ENCODE measurements at places on chromosomes 3 and 15.
A peak's percentile ranks its signal among the peaks of the same experiment; 100 is the strongest.

- no peak for DNase-seq
Measured at GRCh38 chr3:49484471-49484870, 14.4 kb downstream of the DAG1 start.

DNA sequence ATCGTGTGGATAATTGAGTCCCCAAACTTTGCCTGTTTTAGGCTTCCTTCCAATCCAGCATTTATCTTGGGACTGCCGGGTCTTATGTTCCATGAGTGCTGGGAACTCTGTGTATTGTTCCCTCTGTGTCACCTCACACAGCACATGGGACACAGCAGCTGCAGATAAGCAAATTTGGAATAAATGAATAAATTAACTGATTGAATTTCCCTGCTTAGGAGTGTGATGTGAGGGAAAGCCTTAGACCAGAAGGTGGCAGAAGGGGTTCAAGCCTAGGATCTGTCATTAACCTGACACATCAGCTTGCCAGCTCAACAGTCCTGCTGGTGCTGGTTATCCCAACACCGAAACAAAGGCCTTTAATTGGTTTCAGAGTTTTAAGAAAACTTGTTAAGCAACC lies 114.3 kb downstream of the OXSM start:
- DNase-seq = no peak

GRCh38 chr3:129605922-129606635 lies 397 bp downstream of the PLXND1 start:
- no peak for DNase-seq

DNA sequence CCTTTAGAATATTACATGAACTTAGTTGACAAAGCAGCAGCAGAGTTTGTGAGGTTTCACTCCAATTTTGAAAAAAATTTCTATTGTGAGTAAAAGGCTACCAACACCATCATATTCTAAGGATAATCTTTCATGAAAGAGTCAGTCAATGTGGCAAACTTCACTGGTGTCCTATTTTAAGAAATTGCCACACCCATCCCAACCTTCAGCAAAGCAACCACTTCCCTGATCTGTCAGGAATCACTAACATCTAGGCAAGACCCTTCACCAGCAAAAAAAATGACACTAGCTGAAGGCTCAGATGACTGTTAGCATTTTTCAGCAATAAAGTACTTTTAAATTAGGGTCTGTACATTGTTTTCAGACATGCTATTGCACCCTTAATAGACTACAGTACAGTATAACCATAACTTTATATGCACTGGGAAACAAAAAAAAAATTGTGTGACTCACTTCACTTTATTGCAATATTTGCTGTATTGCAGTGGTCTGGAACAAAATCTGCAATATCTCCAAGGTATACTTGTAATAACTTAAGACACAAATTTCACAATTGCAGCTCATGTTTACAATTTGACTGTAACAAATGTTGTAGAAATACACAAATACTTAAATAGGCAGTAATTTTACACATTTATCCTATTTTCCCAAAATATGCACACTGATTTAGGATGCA lies 38.9 kb upstream of the ALCAM start:
- no peak for DNase-seq

GRCh38 chr15:40344217-40344616 lies 3.5 kb upstream of the CCDC9B start:
- no peak for DNase-seq

GRCh38 chr3:123375014-123375940 lies 73.6 kb downstream of the ADCY5 start:
- DNase-seq = no peak

GRCh38 chr15:38354315-38354929 lies 99.5 kb upstream of the FAM98B start:
- peak; percentile 62 for DNase-seq

DNA sequence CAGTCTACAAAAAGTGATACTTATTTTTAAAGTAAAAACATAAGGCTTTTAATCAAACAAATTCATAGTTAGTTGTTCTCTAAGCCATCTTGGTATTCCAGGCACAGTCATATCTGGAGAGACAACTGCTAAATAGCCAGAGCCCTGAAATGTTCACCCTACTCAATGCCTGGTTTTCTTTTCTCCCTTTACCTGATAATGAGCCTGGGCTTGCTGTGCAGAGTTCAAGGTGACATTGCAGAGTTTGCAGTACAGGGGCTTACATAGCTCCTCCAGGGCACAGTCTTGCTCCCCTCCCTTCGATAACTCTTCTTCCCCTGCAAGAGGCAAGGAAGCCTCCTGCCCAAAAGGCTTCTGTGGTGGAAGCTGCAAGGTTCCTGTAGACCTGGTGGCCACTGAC lies 4.3 kb downstream of the ZMAT3 start:
- DNase-seq = no peak

GRCh38 chr15:31407851-31408250 lies 81.2 kb downstream of the KLF13 start:
- DNase-seq = no peak

- DNase-seq = no peak
Measured at GRCh38 chr3:99523431-99524127, 114.8 kb upstream of the COL8A1 start.

DNA sequence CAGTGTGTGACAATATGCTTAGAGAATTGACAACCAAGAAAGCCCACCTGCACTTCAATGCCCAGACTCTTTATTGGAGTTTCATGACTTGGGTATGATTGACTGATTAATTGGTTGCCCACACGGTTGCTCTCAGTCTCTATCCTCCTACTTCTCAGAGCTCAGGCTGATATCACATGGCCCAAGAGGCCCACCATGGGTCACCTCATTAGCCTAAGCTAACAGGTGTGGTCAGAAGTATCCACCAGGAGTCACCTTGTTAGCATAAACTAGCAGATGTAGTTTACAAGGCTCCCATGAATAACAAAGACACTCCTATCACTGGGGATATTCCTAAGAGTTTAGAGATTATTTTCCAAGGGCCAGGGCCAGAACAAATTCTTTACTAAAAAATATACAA lies 120.2 kb upstream of the MBNL1 start:
- DNase-seq = no peak

GRCh38 chr3:67678665-67679064 lies 24.3 kb upstream of the SUCLG2 start:
- no peak for DNase-seq

GRCh38 chr15:37045859-37046740 lies 54.2 kb downstream of the MEIS2 start:
- no peak for DNase-seq

GRCh38 chr15:51780636-51781035 lies 29.2 kb downstream of the TMOD2 start:
- DNase-seq = no peak

GRCh38 chr15:44295750-44296431 lies 7.4 kb downstream of the GOLM2 start:
- no peak for DNase-seq

DNA sequence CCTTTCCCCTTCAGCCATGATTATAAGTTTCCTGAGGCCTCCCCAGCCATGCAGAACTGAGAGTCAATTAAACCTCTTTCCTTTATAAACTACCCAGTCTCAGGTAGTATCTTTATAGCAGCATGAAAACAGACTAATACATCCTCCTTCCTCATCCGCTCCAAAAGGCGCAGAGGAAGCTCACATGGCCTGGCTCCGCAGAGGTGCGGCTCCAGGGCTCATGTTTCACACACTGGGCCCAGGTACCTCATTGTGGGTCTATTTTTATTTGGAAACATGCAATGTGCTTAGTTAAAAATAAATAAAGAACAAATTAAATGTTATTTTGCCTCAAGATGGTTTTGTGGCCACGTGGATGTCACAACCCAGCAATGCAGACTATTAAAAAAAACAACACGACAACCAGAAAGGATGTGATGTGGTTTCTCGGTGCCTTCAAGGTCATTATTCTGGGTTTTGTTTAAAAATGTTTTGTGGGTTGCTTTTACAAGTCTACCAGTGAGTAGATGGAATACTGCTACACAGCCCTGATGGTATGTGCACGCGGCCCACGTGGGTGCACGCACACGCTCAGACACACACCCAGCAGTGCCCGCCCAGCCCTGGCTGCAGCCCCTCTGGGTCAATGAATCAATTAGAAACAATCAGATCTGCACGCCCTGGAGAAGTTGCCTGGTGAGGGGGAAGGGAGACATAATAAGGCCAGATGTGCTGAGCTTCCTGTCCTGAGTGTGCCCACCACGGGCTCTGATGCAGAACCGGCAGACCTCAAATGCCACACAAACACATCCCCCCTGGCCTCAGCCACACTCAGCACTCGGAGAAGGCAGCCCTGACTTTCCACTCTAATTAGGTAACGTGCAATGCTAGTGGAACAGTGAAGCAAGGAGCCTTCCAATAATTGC lies 140.1 kb downstream of the ADAMTS17 start:
- DNase-seq = peak; percentile 1

GRCh38 chr3:134347551-134347950 lies 26.7 kb downstream of the AMOTL2 start:
- no peak for DNase-seq

GRCh38 chr15:48250640-48251076 lies 44.6 kb downstream of the SLC12A1 start:
- peak; percentile 27 for DNase-seq

- no peak for DNase-seq
Measured at GRCh38 chr15:76837474-76837873, 67.7 kb downstream of the SCAPER start.

DNA sequence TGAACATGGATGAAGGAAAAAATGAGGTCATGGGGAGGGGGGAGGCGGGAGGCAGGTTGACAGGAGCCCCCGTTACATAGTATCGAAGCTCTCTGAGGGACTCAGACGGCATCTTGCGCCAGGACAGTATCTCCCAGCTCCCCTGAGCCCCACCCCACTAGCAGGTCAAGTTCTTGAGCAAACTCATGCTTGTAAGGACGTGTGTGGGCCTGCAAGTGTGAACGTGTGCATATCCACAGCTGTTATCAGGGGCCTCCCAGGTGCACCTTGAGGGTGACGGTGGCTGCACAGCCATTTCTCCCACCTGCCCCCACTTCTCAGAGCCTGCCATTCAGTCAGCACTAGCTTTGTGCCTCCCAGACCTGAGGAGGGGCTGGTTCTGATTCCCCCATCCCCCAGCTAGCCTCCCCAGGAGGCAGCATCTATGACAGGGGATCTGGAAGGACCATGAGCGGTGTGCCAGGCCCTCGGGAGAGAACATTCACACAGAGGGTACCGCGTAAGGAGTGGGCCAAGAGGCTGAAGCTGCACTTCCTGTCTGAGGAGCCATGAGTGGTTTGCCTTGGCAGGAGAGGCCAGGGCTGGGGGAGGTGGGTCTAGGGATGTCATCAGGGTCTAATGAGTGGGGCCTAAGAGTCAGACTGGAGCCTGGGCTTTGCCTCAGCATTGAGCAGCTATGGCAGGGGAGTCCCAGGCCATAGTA lies 2.9 kb downstream of the SEMA3F start:
- no peak for DNase-seq

DNA sequence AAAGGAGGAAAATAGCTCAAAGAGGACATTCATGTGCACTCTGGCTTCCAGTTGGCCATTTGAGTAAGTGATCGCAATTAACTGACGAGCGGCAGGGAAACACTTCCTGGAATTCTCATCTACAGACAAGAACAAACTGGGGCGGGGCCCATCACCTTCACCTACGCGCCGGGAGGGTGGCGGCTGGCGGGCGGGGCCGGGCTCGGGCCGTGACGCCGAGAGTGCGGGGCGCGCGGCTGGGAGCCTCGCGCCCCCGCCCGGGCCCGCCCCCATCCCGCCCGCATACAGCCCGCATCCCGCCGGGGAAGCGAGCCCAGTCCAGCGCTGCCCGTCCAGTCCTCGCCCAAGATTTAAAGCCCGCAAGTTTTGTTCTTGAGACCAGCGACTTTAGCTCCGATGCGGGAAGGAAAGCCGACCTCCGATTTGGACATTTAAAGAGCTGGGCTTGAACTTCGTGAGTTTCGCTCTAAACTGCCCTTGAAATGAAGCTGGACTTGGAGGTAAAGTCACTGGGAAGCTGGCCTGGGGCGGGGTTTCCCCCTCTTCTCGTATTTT lies at the start of gene B3GNT5:
TSS of gene B3GNT5 (plus strand) at position 281 of the 555 bp plus-strand sequence. CDS start 16,546 bp downstream, outside the sequence.
- peak; percentile 26 for DNase-seq

GRCh38 chr3:14646589-14647413 lies 4.8 kb upstream of the CCDC174 start:
- no peak for DNase-seq

GRCh38 chr3:174233511-174233910 lies 625.6 kb upstream of the NAALADL2 start:
- no peak for DNase-seq

GRCh38 chr15:88605189-88606069 lies 15.7 kb upstream of the AEN start:
- DNase-seq = peak; percentile 41

GRCh38 chr3:119219069-119219468 lies 21.6 kb downstream of the B4GALT4 start:
- DNase-seq = peak; percentile 37

GRCh38 chr15:59587085-59587826 lies 24.3 kb upstream of the GCNT3 start:
- no peak for DNase-seq

- DNase-seq = no peak
Measured at GRCh38 chr3:88298189-88298588, 148.4 kb downstream of the C3orf38 start.

GRCh38 chr3:28502397-28502937 lies 153.8 kb upstream of the AZI2 start:
- DNase-seq = no peak

- no peak for DNase-seq
Measured at GRCh38 chr3:58697561-58697960, 31.0 kb upstream of the FAM3D start.

GRCh38 chr15:92636908-92637481 lies 18.6 kb downstream of the FAM174B start:
- DNase-seq = no peak

- DNase-seq = no peak
Measured at GRCh38 chr15:88813960-88814359, 10.7 kb downstream of the ACAN start.

- no peak for DNase-seq
Measured at GRCh38 chr3:130933801-130934345, 40.0 kb downstream of the ATP2C1 start.

GRCh38 chr3:45515999-45516725 lies 78.4 kb upstream of the LIMD1 start:
- no peak for DNase-seq

DNA sequence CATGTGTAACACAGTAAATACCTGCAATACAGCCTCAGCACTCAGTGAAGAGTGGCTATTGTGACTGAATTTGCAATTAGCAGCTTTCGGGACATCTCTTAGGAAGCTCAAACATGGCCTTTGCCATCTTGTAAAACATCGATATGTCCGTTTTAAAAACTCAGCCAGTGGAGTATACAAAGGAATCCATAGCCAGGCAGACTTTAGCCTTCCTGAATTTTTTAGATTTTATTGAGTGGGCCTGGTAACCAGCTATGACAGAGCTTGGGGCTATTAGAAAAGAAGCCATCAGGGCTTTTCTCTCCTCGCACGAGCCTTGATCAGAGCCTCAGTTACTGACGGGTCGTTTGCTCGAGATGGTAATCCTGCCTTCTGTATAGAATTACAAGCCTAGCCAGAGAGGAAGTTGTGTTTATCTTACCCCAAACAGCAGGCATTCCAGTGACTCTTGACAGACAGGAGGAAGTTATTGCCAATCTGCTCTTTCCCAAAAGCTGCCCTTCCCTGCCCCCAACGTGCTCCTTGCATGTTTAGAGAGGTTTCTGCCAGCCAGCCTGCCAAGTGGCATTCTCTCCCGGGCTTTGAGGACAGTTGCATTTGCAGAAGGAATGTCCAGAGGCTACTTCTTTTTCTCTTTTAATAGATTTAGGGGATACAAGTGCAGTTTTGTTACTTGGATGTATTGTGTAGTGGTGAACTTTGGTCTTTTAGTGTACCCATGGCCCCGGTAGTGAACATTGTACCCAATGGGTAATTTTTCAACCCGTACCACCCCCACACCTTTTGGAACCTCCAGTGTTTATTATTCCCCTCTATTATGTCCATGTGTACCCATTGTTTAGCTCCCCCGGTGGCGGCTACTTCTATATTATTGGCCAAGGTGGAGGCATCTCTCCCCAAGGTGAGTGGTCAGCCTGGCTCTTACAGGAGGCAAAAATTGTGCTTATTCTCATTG lies 40.6 kb downstream of the ITPR1 start:
- no peak for DNase-seq

Measured in CD4-positive, alpha-beta T cell treated with Interleukin-21 for 1 hour (primary cell).